ENCODE measurements at places on chromosomes 2 and 18.

DNA sequence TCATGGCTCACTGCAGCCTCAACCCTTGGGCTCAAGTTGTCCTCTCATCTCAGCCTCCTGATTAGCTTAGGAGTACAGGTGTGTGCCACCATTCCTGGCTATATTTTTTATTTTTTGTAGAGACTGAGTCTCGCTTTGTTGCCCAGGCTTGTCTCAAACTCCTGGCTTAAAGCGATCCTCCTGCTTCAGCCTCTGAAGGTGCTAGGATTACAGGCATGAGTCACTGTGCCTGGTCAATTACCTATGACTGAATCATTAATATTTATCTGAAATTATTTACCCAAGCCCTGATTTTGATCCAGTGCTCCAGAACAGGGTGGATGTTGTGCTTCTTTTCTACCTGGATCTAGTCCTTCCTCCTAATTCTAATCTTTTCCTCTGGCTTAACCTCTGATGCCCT, 87.8 kb downstream of the MAP2 start:
- no peak for DNase-seq

DNA sequence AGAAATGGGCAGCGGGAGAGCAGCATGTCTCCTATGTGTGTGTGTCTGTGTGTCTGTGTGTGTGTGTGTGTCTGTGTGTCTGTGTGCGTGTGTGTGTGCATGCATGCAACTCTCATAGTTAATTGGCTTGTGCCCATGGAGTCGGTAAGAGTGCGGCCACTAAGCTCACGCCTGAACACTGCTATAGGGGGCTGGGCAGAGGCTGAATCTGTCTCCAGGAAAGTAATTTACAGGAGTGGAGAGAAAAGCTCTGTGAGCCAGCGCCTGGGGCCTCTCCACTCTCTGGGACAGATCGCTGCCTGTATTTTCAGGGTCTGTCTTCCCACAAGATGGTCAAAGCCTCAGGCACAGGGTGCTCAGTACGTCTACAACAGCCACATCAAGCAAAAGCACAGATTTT, 553.4 kb downstream of the TNS1 start:
- DNase-seq = no peak

DNA sequence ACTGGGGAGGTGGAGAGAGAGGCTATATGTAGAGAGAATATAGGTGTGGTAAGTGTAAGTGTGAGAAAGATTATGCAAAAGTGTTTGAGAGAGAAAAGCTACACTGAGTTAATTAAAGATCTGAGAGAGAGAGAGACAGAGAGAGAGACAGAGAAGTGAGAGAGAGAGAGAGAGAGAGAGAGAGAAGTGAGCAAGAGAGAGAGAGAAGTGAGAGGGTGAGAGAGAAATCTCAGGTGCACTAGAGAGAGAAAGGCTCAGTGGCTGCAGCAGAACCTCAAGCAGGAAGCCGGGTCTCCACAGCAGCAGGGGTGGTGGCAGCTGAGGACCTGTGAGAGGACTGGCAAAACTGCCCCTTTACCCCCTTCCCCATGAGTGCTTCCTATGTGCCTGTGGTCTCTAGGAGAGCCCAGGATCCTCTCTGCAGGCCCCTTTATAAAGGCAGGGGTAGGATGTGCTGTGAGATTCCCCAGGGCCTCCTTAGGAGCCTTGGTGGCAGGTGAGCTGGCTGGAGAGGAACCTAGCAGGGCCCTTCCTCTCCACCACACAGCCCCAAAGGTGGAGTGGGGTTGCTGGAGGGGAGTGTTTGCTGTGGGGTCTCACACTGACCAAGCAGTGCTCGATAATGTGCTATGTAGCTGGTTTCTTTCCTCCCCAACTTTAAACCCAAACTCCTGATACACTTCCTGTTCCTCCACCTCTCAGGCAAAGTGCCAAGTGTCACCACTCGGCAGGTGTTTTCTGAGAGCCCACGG, 52.6 kb downstream of the SLC4A5 start:
- DNase-seq = peak; percentile 20

- no peak for DNase-seq
Measured at GRCh38 chr18:79684283-79684631, 4.7 kb downstream of the CTDP1 start.

DNA sequence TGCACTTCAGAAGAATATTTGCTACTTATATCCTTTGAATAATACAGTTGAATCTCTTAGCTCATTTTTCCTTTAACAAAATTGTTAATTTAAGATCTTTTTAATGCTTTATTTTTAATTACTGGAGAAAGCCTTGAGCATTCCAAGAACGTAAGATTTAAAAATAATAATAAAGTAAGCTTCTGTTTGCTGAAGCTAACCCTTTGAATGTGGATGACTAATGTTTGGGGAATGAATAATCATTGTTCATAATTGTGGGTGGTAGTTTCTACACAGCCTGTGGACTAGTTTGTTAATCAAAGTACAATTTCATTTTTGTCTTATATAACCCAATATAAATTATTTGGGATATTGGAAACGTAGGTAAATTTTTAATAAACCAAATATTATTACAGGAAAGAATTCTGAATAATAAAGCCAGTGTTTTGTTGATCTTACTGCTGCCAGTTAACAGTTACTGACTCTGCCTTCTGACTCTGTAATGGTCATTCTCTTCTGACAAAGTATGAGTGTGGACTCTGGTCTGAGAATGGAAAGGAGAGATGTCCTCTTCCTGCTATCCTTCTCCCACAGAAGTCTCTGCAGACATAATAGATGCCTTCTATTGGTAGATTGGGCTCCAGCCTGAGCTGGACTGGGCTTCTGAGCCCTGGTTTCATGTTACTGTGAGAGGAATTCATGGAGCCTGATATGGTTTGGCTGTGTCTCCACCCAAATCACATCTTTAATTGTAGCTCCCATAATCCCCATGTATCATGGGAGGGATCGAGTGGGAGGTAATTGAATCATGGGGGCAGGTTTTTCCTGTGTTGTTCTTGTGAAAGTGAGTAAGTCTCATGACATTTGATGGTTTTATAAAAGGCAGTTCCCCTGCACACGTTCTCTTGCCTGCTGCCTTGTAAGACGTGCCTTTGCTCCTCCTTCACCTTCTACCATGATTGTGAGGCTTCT, 292.7 kb upstream of the SLC39A10 start:
- DNase-seq = no peak

DNA sequence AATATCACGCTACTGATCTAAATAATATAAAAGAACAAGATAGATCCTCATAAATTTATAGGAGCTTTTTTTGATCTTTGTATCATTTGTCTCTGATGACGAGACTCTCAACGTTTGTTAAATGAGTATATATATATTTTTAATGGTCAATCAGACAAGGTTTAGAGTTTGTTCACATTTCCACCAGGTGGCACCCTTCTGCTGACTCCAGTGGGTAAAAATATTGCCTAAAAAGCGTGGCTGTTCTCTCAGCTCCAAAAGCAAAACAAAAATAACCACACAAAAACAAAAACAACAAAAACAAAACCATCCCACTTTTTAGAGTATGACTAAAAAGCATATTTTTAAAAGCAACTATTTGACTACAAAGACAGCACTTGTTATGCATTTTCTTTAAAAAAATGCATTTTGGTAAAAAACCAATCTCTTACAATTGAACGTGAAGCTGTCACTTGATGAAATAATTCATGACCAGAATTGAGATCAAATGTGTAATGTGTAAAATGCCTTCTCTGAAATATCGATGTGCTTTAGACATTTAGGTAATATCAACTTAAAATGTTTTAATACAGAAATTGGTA, 723.2 kb downstream of the DPP10 start:
- DNase-seq = no peak

DNA sequence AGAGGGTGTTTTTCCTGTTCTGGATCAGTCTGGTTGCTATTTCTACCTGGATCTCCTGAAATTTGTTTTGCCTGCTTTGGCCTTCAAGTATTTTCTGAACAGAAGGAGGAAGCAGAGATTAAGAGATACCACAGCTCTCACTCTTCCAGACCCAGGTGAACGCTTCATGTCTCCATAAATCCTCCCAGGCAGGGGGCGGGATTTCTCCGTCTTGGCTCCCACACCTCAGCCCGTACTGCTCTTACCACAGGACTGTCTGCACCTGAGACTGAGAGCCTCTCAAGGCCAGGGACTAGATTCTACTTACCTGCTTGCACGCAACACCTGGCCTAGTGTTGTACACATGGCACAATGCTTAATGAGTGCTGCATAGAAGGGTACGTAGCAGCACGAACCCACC, 59.9 kb upstream of the LRPPRC start:
- DNase-seq = no peak

DNA sequence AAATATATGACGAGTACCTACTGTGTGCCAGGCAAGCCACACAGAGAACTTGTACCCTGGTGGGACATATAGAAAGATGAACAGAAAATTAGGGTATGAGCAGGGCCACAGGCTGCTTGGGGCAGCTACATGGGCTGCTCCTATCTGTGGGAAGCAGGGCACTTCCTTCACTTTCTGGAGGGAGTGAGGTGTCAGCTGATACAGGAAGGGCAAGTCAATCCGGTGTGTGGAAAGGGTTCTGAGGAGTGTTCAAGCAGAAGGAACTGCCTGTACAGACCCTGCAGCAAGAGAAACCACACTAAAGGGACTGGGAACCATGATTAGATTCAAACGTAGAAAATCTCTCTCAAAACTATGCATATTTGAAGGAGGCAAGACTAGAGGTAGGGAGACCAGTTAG, 58.6 kb upstream of the BCL11A start:
- no peak for DNase-seq

GRCh38 chr2:177535958-177536504, 143.5 kb downstream of the AGPS start:
- DNase-seq = no peak
